Occipital lobe (tissue), 3 donors: ENCODE measurements at places on chromosomes 1 and 21. TPM values are rescaled to one million over a fixed set of nuclear protein-coding genes. Genes with fewer than 3 reads are reported as not detected.

CATSPERE gene
- total RNA-seq, result 2.0 TPM

TDRD5 gene
- total RNA-seq, result 2.7 TPM

LRRC53 gene
- not detected for total RNA-seq

TGFBR3 gene
- 6.9 TPM for total RNA-seq

ZNF683 gene
- not detected for total RNA-seq

CCDC185 gene
- total RNA-seq, result not detected

OR2AK2 gene
- total RNA-seq, result 0.78 TPM

- no peak for DNase-seq
Observed at GRCh38 chr1:80495806-80496205, 1304.9 kb upstream of the ADGRL2 start.

GRCh38 chr1:210151052-210151672, 81.4 kb upstream of the SERTAD4 start:
- no peak for DNase-seq

- DNase-seq, result no peak
Observed at GRCh38 chr1:6868660-6869380, 83.6 kb downstream of the CAMTA1 start.

- no peak for DNase-seq
Observed at GRCh38 chr21:44423312-44423821, 31.9 kb upstream of the LRRC3 start.

- no peak for DNase-seq
Observed at GRCh38 chr1:41487126-41488039, 2.9 kb upstream of the EDN2 start.

GRCh38 chr1:57336793-57337192, 87.1 kb downstream of the DAB1 start:
- no peak for DNase-seq

DNA sequence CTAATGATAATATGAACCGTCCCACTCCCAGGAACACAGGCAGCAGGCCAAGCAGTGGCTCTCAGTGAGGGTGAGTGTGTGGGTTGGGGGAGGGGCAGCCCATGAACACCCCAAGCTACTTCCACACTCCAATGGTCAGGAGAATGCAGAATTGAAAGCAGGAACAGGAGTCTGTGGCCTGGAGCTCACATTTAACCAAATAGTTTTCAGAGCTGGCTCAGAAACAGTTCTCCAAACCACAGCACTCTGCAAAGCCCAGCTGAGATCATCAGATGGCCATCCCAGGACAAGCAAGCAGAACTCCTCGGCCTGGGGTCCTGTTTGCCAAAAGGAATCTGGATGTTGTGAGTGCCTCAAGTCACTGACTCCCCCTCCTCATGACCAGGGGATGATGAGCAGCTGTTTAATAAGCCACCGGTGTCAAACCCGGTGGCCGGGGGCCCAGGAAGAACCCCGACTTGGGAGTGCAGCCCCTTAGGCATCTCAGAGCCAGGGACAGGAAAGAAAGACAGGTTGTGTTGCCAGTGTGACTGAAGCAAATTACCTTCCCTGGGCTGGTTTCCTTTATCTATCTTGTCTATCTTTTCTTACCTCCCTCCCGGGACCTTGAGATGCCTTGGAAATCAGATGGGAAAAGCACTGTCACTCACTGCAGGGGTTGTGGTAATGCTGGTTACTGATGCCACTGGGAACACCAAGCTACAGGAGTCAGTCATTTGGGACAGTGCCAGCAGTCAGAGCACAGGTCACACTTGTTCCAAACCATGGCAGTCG, 20.4 kb downstream of the DEGS1 start:
- no peak for DNase-seq

DNA sequence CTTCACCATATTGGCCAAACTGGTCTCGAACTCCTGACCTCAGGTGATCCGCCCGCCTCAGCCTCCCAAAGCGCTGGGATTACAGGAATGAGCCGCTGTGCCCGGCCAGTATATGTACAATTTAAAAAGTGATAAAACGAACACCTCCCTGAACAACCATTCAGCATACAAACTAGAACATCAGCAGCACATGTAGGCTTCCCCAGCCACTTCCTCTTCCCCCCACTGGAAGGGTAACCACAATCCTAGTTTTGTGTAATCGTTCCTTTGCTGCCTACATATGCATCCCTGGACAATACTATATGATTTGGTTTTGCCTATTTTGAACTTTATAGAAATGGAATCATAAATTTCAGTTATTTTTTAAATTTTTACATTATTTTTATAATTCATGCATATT, 60.4 kb downstream of the DESI2 start:
- DNase-seq, result no peak

- no peak for DNase-seq
Observed at GRCh38 chr1:167012570-167012969, 23.5 kb downstream of the MAEL start.

- DNase-seq, result no peak
Observed at GRCh38 chr1:172599912-172600311, 59.0 kb upstream of the FASLG start.

- no peak for DNase-seq
Observed at GRCh38 chr1:45554198-45554597, 3.6 kb downstream of the AKR1A1 start.
